Muscle of arm (tissue), 14 donors: ENCODE measurements at places on chromosomes 7 and 10. TPM values are rescaled to one million over a fixed set of nuclear protein-coding genes. Genes with fewer than 3 reads are reported as not detected.

- DNase-seq: no peak
Measured at GRCh38 chr7:158444501-158445420, 142.9 kb downstream of the PTPRN2 start.

DNA sequence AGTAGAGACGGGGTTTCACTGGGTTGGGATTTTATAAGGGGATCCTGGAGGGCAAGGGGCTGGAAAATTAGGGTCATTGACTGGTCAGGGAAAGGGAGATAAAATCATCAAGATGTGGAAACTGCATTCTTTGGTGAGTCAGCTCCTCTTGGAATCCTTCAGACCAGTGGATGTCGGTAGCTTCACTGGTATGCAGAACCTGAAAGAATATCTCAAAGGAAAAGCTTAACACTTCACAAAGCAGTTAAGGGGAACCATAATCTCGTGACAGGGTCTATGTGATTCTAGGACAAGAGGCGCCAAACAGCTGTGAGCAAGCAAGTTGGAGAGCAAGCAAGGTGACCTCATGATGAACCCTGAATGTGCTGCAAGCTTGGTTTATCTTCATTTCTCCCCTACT is 634.7 kb upstream of the AUTS2 start:
- DNase-seq: peak; percentile 57

DNA sequence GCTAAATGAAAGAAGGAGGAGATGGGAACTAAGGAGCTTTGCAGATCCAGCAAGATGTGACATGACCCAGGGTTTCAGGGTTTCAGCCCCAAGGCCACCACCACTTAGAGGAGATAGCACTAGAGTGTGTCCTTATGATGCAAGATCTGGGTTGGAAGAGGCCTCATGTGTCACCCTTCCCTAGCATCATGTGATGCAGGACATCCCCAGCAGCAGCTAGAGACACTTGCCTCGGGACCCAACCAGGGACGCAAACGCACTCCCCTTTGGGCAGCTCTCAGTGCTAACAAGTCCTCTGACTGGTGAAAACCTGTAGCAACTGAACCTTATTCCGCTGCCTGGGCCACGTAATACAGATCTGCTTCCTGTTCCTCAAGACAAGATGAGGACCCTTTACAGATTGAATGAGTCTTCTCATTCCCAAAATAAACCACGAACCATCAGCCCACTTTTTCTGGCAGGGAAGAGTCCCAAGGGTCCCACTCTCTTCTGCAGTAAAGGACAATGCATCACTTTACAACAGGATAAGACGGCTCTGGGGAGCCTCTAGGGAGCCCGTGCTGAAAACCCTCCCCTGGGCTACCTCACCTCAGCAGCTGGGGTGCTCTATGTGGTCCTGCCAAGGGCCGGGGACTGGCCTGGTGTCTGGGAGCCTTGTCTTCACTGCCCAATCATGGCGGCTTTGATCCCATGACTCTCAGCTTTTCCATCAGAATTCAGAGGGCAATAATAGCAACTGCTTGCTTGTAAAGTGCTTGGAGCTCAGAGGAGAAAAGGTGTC is 44.8 kb upstream of the GDF10 start:
- no peak for DNase-seq

- no peak for DNase-seq
Measured at GRCh38 chr10:3682745-3683144, 102.3 kb downstream of the KLF6 start.

DNA sequence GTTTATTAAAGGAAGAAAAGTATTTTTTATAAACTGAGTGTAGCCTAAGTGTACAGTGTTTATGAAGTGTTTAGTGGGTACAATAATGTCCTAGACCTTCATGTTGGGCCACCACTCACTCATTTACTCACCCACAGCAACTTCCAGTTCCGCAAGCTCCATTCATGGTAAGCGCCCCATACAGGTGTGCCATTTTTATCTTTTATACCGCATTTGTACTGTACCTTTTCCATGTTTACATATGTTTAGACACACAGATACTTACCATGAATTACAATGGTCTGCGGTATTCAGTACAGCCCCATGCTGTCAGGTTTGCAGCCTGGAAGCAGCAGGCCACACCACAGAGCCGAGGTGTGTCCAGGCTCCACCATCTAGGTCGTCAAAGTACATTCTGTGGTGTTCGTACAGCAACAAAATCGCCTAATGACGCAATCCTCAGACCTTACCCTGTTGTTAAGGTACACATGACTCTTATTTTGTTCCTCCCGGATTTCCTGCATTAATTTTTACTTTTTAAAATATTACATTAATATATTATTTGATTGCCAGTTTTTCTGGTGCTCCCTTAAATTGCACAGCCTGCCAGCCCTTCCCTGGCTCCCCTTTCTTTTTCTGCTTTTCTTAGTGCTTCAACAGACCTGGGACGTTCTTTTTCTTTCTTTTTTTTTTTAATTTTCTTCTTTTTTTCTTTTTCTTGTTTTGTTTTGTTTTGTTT is 881 bp upstream of the SSBP1 start:
- DNase-seq: no peak

DNA sequence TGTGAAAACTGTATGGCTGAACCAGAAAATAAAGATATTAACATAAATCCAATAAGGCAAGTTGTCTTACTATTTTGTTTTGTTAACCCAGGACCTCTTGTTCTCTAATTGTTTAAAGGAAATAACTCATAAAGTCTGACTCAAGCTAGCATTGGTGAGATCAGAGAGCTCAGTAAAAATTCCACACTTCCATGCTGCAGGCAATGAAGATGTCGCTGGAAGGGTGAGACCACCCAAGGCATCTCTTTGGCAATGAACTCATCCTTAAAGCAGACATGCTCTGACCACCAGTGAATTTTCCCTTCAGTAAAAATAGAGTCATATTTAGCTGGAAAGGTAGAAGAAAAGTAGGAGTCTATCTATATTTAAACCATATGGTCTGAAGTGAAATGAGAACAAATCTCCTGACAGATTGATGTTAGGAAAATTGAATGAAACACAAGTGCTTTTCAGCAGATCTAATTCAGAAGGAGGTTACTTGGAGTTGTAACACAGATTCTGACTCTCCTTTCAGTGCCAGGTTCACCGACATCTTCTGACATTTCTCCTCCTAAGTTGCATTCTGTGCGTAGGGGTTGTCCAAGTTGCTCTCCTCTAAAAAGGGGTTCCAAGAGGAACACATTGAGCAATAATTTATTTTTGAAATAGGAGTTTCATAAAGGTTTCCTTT is 32.8 kb upstream of the VIPR2 start:
- peak; percentile 65 for DNase-seq

- DNase-seq: peak; percentile 36
Measured at GRCh38 chr10:92387289-92387940, 96.4 kb downstream of the MARCHF5 start.

DNA sequence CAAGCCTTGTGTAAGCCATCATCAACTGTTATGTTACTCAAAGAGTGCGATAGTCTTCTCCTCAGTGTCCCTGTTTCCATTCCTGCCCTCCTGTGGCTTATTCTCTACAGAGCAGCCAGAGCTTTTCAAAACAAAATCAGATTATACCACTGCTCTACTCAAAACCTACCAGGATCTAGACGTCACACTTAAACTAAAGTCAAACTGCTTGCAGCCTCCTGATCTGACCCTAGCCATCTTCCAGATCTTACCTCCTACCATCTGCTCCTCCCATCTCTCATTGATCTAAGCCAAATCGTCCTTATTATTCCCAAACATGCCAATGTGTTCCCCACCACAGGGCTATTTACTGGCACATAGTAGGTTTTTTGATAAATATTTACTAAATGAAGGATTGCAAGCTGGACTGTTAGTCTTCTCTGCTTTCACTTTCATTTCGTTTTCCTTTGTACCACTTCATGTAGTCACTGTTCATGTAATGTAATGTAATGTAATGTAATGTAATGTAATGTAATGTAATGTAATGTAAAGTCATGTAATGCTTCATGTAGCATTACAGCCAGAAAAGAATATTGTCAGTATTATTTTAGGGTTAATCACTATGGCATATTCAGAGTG is 116.1 kb downstream of the GPR37 start:
- DNase-seq: no peak

GRCh38 chr10:77308084-77308732 is 329.4 kb downstream of the KCNMA1 start:
- DNase-seq: no peak

DNA sequence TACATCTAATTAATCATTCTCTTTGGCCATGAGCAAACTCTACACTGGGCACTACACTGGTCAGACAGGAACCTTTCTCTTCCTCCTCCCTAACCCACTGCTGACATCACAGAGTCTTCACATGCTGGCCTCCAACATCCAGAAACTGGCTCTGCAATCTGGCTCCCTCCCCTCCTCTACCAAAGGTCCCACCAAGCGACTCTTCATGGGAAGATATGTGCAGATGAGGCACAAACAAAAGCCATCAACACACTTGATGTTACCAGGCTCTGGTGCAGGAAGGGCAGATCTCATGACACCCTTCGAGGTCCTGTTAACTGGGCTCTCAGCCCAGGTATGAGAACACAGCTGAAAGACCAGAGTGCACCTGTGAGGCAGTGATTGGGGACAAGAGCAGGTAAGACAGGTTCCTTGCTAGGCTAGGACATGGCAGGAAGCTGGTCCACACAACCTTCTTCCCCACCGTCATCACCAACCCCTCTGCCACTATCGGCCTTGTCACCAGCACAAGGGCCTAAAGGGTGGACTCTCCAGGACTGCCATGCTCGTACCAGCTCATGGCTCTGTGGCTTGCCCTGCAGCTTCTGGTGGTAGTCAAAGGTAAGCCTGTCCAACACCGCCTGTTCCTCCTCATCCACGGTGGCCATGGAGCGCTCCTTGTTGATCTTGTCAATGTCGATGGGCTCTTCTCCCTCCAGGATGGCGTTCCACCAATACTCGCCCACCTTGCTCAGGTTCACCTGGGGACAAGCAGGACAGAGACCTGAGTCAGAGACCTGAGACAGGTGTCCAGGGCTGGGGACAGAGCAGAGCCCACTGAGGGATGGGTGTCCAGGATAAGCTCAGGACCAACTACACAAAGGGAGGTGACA is 66.6 kb upstream of the CAMK2B start:
- DNase-seq: no peak

- no peak for DNase-seq
Measured at GRCh38 chr10:124130198-124130900, 37.0 kb upstream of the CHST15 start.

DNA sequence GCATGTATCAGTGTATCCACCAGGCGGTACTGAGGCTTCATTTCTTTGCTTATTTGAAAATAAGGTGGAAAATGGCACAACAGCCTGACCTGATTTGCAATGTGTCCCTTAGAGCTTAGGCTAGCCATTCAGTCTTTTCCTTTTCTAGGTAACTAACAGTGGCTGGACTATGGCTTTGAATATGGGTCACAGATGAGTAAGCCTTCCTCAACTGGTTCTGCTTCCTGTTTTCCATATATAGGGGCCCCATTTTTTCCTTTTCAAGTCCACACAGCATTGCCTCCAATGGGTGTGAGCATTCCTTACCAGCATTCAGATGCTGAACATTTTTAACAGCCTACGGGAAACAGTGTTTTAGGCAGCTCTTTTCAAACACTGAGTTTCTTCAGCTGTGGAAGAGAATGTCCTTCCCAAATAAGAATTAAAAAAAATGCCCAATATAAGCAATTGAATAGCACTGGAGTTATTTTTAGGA is 3.9 kb upstream of the ITGB1 start:
- no peak for DNase-seq

- no peak for DNase-seq
Measured at GRCh38 chr10:101536800-101537199, 51.3 kb downstream of the POLL start.

DNA sequence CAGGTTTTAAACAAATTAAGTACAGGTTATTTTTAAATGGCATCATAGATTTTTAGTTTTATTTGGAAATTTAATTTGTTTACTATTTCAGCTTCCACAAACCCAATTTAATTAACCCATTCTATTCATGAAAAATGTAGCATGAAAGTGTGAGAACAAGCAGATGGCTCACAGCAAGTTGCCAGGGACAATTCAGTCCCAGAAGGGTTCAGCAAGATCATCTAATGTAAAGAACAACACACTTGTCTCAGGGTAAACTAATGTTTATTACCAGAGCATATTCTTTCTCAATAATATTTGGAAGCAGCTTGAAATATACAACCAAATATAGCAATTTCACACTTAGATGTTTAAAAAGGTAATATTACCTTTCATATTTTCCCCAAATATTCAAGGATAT is 166.9 kb upstream of the SLC13A1 start:
- no peak for DNase-seq

GRCh38 chr7:1817061-1817712 is 147.1 kb downstream of the ELFN1 start:
- DNase-seq: no peak

GRCh38 chr7:5677538-5678294 is 103.7 kb downstream of the RNF216 start:
- peak; percentile 81 for DNase-seq

- DNase-seq: peak; percentile 93
Measured at GRCh38 chr10:33334805-33335550, 511 bp upstream of the NRP1 start.

Gene ADCY1
- 13.7 TPM for polyA plus RNA-seq

Gene FGFR2
- polyA plus RNA-seq: 32.0 TPM
